ENCODE measurements at places on chromosomes 4 and X. TPM values are rescaled to one million over a fixed set of nuclear protein-coding genes. Genes with fewer than 3 reads are reported as not detected.

The FGFR3 gene
- 26.5 TPM for total RNA-seq

The STPG2 gene
- total RNA-seq: 1.0 TPM

The ZNF157 gene
- total RNA-seq: 0.53 TPM

The TCEAL7 gene
- total RNA-seq: 74.0 TPM

The SLC25A31 gene
- total RNA-seq: not detected

The ZAR1 gene
- not detected for total RNA-seq

The CXCL3 gene
- not detected for total RNA-seq

The DCAF8L2 gene
- not detected for total RNA-seq

The MXRA5 gene
- 100 TPM for total RNA-seq

The MAGEA8 gene
- total RNA-seq: not detected

The DGKK gene
- total RNA-seq: 0.53 TPM

The ATP2B3 gene
- 0.69 TPM for total RNA-seq

The SLC4A4 gene
- total RNA-seq: 11.7 TPM

The VSIG4 gene
- 22.4 TPM for total RNA-seq

The ARMCX4 gene
- 28.0 TPM for total RNA-seq

The TCP11X2 gene
- not detected for total RNA-seq

The RTL5 gene
- 4.8 TPM for total RNA-seq

The MAOA gene
- 50.6 TPM for total RNA-seq

The IRAK1 gene
- total RNA-seq: 9.5 TPM

The CYP4V2 gene
- 28.2 TPM for total RNA-seq

The HNRNPDL gene
- 195 TPM for total RNA-seq

The FMR1NB gene
- total RNA-seq: not detected

The FRAS1 gene
- 20.5 TPM for total RNA-seq

The MAPK10 gene
- 247 TPM for total RNA-seq

The DCLK2 gene
- total RNA-seq: 22.2 TPM

The TMEM31 gene
- not detected for total RNA-seq

The IGFBP7 gene
- total RNA-seq: 288 TPM

The ABLIM2 gene
- 1.1 TPM for total RNA-seq

The GYG2 gene
- total RNA-seq: 5.8 TPM

The FGF16 gene
- 0.69 TPM for total RNA-seq

The GAGE12F gene
- total RNA-seq: not detected

The SPANXA1 gene
- total RNA-seq: not detected

All from urinary bladder (tissue), 4 donors.